ENCODE measurements at places on chromosomes 4 and X.

DNA sequence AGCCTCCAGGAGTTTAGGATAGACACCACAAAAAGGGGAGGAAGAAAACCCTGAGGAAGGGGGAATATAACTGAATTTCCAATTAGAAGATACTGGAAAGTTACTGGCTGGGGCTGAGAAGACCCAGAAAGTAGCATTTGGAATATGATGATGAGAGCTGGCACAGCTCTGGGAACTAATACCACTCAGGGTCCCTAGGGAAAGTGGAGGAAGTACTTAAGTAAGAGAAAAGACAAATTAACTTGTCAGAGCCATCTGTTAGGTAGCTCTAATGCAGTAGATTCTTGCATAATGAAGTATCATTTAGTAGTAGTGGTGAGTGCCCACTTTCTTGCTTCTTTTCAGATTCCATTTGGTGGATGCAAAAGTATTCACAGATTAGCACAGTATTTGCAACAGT lies 90.8 kb upstream of the TSPAN5 start:
- no peak overlapping the region for H3K27ac ChIP-seq
- H3K4me1 ChIP-seq = peaks cover 23% of the 10 kb centered on the region
- no peaks in the 10 kb centered on the region for H3K27me3 ChIP-seq
- no peak overlapping the region for H3K4me3 ChIP-seq
- no peak for DNase-seq

DNA sequence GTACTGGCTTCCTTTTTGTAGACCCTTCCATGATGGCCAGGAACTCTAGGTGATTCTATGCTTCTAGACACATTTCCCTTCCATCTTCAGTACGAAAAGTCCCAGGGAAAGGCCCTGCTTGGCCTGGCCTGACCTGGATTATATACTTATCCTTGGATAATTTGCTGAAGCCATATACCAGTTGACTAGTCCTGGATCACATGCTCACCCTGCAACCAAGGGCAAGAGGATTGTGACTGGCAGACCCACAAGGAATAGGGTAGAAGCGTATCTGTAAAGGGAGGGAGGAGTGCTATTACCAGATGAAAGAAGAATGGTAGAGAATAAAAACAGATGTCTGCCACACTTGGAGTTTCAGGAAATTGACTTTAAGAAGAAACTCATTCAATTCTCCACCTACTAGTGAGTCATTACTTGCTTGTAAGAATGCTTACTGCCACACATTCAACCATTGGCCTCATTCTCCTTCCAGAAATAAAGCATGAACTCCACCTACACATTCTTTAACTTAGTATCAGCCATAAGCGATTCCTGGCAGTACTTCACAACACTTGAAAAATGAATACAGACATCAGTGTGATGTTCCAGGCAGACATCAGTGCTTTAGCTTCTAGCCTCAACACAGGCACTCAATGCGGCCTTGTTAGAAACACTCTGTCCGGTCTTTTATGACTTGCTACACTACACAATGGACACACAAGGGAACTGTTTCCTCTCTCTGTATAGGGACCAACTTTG lies 141.8 kb downstream of the CBR4 start:
- no peak for DNase-seq
- peaks cover 4% of the 10 kb centered on the region for H3K27me3 ChIP-seq
- peaks cover 57% of the 10 kb centered on the region for H3K36me3 ChIP-seq
- H3K4me3 ChIP-seq = no peak overlapping the region

DNA sequence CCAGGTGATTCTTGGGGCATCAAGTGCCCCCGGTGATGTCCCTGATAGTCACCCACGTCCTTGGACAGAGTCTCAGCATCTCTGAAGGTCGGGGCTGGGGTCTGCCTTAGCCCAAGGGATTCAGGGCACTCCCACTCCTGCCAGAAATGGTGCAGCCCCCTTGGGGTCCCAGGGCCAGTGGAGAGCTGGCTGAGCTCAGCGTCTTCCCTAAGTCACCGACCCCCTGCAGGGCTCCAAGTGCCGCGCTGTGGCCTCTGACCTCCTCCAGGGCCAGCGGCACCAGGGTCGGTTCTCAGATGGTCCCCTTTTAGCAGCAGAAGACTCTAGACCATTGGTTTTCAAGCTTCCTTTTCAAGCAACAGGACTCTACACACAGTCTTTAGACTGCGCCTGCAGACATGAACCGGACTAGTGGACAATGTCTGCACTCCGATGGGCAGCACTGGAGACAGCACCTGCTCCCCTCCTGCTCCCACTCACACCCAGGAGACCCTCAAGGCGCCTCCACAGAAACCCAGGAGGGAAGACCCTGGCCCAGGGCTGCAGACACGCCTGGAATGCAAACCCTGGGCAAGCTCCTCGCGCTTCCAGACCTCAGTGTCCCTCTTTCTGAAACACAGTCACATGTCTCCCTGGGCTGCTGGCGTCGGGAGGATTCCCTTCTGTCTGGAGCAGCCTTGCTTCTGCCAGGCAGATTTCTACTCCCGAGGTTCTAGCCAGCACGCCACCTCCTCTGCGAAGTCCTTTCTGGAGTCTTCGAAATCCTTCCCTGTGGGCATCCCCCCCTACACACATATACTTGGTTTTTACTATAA lies 53.9 kb downstream of the ABLIM2 start:
- H3K4me1 ChIP-seq = peaks cover 43% of the 10 kb centered on the region
- peaks cover 14% of the 10 kb centered on the region for H3K27me3 ChIP-seq
- H3K4me3 ChIP-seq = no peak overlapping the region
- no peak overlapping the region for H3K27ac ChIP-seq
- H3K36me3 ChIP-seq = no peaks in the 10 kb centered on the region

DNA sequence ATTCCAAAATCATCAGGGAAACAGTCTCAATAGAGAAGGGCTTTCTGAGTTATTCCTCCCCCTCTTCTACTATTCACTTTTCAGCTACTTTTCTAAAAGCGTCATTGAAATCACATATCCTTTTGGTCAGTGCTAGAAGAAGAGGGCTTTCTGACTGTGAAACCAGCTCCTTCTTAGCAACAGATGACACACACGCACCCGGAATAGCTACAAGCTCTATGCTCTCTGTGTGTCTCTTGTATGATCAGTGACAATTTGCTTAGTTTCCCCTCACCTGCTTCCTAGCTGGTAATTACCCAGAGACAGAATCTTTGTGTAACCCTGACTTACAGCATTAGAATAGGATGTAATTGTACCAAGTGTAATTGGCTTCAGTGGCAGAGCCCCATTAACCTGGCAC lies 268.1 kb upstream of the SLITRK2 start:
- no peaks in the 10 kb centered on the region for H3K36me3 ChIP-seq
- H3K4me3 ChIP-seq = no peak overlapping the region
- DNase-seq = no peak
- H3K4me1 ChIP-seq = no peaks in the 10 kb centered on the region
- H3K27me3 ChIP-seq = peaks cover 4% of the 10 kb centered on the region
- no peak overlapping the region for H3K27ac ChIP-seq

DNA sequence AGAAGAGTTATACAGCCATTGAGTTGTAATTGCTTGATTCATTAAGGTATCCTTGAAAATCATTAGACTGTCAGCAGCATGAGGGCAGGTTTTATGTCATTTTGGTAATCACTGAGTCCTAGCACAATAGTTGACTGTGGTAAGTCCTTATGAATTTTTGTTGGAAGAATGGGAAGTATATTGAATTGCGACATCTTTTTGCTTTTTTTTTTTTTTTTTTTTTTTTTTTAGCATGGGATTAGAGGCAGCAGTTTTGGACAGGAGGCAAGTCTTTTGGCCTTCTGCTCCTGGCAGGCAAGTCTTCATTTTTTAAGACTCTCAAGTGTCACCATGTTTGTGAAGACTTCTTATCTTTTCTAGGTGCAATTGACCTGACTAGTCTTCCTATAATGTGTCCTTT lies 29.7 kb downstream of the PRRG1 start:
- H3K27ac ChIP-seq = no peak overlapping the region
- H3K4me1 ChIP-seq = no peaks in the 10 kb centered on the region
- no peak for DNase-seq
- no peaks in the 10 kb centered on the region for H3K36me3 ChIP-seq
- no peak overlapping the region for H3K4me3 ChIP-seq

- no peak overlapping the region for H3K27ac ChIP-seq
- no peaks in the 10 kb centered on the region for H3K27me3 ChIP-seq
- DNase-seq = no peak
- H3K4me1 ChIP-seq = no peaks in the 10 kb centered on the region
- H3K36me3 ChIP-seq = no peaks in the 10 kb centered on the region
- H3K4me3 ChIP-seq = no peak overlapping the region
Measured at GRCh38 chrX:30819080-30819479, 70.0 kb downstream of the TAB3 start.

DNA sequence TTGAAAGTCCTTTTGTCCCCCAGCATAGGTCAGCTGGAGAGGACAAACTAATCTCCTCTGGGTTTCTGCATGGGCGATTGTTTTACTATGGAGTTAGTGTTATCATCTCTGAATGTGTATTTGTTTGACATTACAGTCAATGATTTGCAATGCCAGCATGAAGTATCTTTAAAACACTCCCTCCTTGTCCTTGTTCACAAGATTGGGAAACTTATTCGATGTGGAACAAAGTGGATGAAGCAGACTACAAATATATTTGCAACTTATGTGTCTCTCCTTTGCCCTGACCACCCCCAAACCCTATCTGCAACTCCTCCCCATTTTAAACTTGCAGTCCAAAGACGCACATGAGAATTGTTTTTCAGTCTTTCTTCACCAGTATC lies 1.5 kb upstream of the PITX2 start:
- H3K27ac ChIP-seq = no peak overlapping the region
- peak overlapping the region; percentile 32 for H3K4me3 ChIP-seq
- H3K27me3 ChIP-seq = peaks cover 90% of the 10 kb centered on the region
- H3K4me1 ChIP-seq = peaks cover 74% of the 10 kb centered on the region
- H3K36me3 ChIP-seq = no peaks in the 10 kb centered on the region
- DNase-seq = no peak

DNA sequence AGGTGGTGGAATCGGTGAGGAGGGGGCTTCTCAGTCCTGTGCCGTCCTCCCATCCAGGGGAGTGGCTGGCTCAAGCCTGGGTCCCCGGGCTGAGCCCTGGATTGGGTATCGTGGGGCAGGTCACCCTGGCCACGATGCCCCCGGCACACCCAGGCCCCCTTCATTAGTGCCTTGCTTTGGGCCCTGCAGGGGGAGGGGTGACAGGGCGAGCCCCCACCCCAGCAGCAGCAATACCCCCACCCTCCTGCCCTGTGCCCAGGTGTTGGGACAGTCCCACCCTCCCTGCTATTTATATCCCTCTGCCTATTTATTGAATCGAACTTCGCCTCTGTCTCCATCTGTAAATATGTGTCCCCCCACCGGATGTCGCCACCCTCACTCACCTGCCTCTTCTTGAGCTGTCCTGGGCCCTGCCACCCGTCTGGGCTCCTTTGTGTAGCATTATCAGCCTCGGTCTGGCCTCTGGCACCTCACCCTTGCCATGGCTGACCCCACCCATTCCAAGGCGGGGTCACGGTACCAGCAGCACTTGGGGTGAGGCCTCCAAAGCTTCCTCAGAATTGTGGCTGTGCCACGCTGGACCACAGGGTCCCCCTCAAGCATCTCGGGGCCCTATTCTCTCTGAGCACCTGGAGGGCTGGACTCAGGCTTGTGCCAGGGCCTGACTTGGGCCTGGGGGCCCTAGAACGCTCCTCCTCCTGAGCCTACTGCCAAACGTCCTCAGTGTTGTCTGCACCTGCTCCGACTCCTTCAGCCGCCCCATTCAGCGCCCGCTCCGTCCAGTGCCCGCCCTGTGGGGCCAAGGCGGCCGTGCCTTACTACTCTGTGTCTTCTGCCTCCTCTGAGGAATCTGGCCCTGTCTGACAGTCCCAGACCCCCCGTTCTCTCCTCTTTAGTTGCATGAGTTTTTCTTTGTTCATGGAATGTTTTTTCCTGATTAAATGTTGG lies 6.1 kb downstream of the LAGE3 start:
- no peak for DNase-seq
- H3K27ac ChIP-seq = peak overlapping the region; percentile 58
- H3K4me1 ChIP-seq = peaks cover 11% of the 10 kb centered on the region
- no peaks in the 10 kb centered on the region for H3K27me3 ChIP-seq
- peaks cover 20% of the 10 kb centered on the region for H3K36me3 ChIP-seq

DNA sequence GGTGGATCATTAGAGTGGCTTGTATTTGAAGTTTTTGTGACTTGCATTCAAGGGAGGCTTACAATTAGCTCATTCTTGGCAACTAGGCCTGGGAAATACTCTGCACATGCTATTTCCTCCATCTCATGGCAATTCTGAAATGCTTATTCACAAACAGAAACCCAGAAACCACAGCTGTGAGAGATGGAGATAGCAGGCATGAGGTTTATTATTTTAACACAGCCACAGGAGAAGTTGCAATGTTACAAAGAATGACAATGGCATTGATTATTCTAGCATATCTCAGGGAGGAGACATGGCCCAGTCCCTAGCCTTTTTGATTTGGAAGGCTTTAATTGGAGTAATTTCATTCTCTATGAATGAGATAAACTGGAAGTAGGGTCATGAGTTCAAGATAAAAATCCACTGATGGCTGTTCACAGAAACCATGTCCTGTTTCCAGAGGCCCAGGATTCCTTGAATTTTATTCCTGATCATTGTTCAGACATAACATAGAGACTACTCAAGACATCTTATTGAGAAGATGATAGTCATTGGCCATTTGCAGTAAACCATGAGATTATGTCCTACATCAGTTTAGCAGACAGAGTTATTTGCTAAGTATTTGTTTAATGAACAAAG lies 123.9 kb downstream of the MID1 start:
- H3K27me3 ChIP-seq = no peaks in the 10 kb centered on the region
- DNase-seq = no peak
- H3K4me1 ChIP-seq = no peaks in the 10 kb centered on the region
- H3K36me3 ChIP-seq = peaks cover 44% of the 10 kb centered on the region
- no peak overlapping the region for H3K4me3 ChIP-seq
- no peak overlapping the region for H3K27ac ChIP-seq

GRCh38 chr4:146949559-146949958 lies 3.9 kb upstream of the TTC29 start:
- peaks cover 25% of the 10 kb centered on the region for H3K4me1 ChIP-seq
- H3K4me3 ChIP-seq = no peak overlapping the region
- H3K27me3 ChIP-seq = peaks cover 4% of the 10 kb centered on the region
- no peaks in the 10 kb centered on the region for H3K36me3 ChIP-seq
- no peak for DNase-seq

GRCh38 chr4:98564852-98565251 lies 93.6 kb downstream of the TSPAN5 start:
- peak; percentile 23 for DNase-seq
- peaks cover 68% of the 10 kb centered on the region for H3K4me1 ChIP-seq
- H3K27me3 ChIP-seq = no peaks in the 10 kb centered on the region
- peaks cover 19% of the 10 kb centered on the region for H3K36me3 ChIP-seq

GRCh38 chr4:143473334-143474126 lies 40.0 kb upstream of the SMARCA5 start:
- peaks cover 14% of the 10 kb centered on the region for H3K36me3 ChIP-seq
- H3K27me3 ChIP-seq = peaks cover 3% of the 10 kb centered on the region
- no peak overlapping the region for H3K27ac ChIP-seq
- no peak for DNase-seq
- no peaks in the 10 kb centered on the region for H3K4me1 ChIP-seq

- H3K4me3 ChIP-seq = no peak overlapping the region
- no peaks in the 10 kb centered on the region for H3K36me3 ChIP-seq
- DNase-seq = peak; percentile 16
- peaks cover 28% of the 10 kb centered on the region for H3K4me1 ChIP-seq
Measured at GRCh38 chrX:54786967-54787366, 11.1 kb downstream of the ITIH6 start.
